ENCODE measurements at places on chromosomes 2 and 18.

DNA sequence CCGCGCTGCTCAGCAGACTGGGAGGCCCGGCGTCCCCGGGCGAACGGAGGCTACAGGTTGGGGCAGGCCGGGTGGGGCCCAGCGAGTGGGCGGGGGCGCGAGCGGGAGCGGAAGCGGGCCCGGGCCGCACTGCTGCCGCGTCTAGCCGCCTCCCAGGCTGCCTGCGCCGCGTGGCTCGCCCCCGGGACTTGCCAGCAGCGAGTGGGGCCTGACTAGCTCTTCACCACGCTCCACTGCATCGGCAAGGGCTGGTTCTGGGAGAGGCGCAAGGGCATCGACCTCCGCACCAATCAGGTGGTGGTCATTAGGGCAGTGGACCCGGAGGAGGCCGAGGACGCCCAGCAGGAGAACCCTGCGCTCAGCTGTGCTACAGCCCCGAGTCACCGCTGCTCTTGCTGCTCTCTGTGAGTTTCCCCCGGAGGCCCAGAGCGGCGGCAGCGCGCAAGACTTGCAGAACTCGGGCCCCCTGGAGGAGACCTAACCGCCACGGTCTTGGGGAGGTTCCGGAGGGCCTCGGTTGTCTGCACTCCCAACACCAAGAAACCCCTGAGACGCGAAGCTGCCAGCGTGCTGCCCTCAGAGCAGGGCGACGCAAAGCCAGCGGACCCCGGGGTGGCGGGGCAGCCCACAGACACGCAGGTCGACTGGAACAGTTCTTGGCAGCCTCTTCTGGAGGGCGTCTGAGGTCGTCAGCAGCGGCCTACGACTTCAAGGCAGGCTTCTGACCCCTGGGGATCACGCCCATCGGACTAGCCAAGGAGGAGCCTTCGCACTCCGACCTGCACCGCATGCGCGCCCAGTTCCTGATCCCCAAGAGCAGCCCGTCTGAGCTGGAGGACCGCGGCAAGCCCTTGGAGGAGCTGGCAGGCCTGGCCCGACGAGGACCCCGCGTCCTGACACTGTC is 27.2 kb upstream of the PTPN2 start:
- DNase-seq: peak; percentile 41

DNA sequence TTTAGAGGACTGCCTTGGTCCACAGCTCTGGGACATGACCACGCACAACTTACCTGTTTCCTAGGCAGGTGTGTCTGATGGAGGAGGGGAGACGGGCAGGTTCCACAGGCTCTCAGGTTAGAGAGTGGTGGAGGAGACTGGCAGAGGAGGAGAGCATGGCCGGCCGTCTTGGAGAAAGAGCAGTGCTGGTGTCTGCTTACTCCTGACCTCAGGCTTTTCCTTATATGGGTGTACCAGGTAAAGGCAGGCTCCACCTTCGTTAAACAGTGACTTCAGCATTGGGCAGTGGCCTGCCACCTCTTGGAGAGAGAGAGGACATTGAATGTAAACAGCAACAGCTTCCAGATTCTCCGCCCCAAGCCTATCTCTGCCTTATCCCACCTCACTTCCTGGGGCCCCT is at the start of gene CAPN13:
Gene CAPN13, minus strand, starts transcription at position 198 of the 400 bp plus-strand sequence. CDS start 20,121 bp downstream, outside the sequence.
- no peak for DNase-seq

DNA sequence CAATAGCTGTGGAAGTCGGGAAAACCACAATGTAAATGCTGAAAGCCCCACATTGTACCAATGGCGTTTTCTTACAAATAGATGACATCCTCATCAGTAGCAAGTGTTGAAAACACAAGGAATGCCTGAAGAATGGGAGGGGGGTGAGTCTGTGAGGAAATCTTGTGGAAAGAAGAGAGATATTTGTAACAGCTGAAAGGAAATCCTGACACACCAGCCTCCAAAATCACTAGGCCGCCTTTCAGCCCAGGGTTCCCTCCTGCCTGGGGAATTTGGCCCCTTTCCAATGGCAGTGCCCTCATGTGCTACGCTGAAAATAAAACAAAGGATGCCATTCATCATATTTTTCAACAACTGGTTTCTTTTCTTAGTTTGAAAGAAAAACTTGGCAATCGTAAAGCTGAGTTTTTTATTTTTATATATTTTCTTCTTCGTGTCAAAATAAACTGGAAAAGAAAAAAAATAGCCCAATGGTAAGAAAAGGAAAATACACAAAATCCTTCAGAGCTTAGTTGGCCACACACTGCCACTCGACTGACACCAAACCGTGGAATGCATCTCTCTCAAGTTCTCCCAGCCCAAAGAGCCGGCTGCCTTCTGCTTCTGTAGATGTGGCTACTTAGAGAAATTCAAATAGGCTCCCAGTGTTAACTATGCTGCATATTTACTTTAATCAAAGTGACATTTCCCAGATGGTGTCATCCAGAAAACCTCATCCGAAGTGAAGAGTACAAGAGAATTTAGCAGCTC is 52.0 kb downstream of the FTCDNL1 start:
- no peak for DNase-seq

DNA sequence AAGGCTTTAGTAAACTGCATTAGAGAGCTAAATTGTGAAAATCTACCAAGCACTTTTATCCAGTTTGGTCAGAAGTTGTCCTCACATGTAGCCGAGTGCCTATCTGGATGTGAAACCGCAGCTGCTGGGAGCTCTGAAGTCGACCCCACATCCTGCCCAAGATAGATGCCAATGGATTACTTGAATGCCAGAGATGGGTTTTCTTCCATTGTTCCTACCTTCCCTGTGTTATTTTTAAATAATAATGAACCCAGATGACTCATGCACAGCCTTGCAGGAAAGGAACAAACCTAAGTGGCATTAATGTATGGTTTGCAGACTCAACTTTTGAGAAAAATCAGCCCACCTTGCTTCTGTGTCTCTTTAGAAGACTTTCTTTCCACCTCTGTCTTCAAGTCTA is 408.5 kb downstream of the FBXO15 start:
- no peak for DNase-seq

GRCh38 chr2:130337735-130338325 is 4.9 kb upstream of the IMP4 start:
- DNase-seq: no peak

DNA sequence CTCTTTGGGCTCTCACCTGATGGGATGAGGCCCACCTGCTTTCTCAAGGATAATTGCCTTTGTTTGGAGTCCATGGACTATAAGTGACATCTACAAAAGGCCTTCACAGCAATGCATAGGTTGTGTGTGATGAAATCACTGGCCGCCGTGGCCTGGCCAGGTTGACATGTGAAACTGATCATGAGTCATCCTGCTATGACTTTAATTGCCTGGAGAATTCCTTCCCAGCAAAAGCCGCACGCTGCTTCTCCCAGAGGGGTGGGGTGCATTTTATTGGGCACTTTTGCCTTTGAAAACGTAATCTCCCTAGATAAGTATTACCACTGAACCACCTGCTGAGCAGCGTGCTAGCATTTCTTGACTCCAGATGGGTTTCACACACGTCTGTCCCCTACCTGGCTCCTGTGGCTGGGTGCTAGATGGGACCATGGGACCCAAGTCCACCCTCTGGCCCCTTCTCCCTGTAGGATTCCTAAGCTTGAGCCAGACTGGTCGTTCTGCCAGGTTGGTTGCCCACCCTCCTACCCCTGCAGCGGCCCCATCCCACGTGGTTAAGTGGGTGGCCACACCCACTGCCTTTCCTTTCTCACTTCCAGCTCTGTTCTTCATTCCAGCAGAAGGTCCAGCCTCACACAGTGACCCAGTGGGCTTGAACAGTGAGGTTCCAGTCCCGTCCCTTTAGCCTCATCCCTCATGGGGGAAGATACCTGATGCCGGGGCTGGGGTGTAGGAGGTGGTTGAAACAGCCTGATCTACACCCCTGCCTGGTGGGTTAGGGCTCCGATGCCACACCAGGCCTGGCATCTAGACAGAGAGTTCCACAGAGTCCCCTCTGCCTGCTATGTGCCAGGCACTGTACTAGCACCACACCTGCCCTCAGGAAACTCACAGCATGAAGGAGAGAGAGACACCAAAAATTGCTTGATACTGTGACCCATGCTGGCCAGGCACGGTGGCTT is 89.6 kb downstream of the GBX2 start:
- no peak for DNase-seq

DNA sequence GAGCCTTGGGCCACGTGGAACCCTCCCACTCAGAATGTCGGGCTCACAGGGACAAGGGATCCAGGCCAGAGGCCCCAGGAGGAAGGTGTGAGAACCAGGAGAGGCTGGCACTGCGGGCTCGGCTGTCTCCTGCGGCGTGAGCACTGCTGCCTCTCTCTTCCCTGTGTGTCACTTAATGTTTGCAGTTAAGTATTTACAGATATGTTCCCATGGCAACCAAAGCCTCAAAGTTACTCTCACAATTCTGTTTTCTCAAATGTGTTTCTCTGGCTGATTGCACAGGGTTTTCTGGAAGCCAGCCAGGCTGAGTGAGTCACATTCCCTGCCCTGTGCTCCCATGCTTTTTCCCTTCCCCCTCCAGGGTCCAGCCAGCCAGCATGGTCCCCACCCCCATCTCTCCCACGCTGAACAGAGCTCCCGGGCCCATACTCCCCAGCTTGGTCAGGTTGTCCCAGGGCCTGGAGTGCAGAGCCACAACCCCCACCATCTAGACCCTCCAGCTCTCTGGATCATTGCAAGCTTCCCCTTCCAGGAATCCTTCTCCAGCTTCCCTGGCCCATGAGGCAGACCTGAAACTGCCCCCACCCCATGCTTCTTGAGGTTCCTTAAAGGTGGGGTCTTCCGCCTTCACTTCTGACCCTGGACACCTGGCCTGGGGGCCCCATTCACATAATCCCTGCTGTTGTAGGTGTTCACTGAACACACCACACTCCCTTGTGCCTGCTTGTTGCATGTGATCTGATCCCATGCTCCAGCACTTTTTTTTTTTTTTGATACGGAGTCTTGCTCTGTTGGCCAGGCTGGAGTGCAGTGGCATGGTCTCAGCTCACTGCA is 265.9 kb downstream of the CELF4 start:
- no peak for DNase-seq
